ENCODE measurements at places on chromosomes 1 and 21.
A peak's percentile ranks its signal among the peaks of the same experiment; 100 is the strongest.

- DNase-seq: no peak
Measured at GRCh38 chr1:57277681-57278080, 146.2 kb downstream of the DAB1 start.

GRCh38 chr1:172513479-172513878, 19.5 kb upstream of the SUCO start:
- DNase-seq: no peak

- DNase-seq: peak; percentile 94
Measured at GRCh38 chr1:211698161-211699026, 23.0 kb upstream of the NEK2 start.

- no peak for DNase-seq
Measured at GRCh38 chr1:26283871-26284596, 4.1 kb downstream of the SH3BGRL3 start.

GRCh38 chr1:214338212-214338611, 57.3 kb downstream of the SMYD2 start:
- DNase-seq: no peak

GRCh38 chr21:45833414-45833813, 148.2 kb upstream of the COL6A1 start:
- DNase-seq: no peak

DNA sequence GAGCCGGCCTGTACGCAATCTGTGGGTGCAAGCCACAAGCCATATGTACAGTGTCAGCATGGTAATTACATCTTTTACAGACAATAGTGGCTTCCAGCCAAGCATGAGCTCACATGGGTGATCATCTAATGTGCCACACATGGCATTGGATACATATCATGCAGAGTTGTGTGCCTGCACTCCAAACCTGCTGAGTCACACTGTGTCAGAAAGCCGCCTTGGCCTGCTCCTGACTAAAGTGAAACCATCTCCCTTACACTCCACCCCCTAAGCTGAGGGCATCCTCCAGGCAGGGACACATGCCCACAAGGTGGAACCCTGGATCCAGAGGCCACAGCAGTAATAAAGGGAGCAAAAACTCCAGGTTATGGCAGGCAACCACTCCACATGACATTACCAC, 72.5 kb downstream of the KCNT2 start:
- no peak for DNase-seq

DNA sequence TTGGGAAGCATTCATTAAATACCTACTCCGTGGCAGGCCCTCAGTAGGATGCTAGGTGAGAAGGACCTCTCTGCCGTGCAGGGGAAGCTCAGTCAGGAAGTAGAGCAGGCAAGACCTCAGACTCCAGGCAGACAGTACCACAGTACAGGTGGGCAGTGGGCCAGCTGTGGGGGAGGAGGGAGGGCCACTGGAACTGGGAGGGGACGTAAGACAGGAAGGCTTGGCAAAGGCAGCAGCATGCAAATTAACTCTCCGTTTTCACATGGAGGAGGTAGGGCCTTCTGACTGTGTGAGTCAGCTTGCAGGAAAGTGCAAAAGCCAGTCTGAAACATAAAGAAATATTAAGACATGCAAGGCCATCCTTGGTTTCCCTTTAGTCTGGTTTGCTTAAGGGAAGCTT, 157.7 kb downstream of the TRIM33 start:
- no peak for DNase-seq

GRCh38 chr1:39117899-39118450, 86.5 kb upstream of the MACF1 start:
- no peak for DNase-seq

DNA sequence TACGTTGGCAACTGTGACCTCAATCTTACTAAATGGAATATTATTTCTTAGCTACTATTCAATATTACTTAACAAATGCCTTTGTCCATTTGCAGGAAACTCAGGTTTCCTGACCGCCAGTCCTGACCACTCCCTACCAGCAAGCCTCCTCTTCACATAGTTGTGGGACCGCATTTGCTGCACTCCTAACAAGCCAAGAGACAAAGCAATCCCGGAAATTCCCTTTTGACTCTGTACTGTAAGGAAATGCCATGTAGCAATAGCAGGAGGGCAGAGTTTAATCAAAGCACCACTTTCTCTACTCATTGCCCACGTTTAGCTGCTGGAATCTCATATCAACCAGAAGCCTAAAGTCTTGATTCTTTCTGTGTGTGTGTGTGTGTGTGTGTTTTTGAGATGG, 28.1 kb upstream of the ACBD6 start:
- DNase-seq: peak; percentile 78

DNA sequence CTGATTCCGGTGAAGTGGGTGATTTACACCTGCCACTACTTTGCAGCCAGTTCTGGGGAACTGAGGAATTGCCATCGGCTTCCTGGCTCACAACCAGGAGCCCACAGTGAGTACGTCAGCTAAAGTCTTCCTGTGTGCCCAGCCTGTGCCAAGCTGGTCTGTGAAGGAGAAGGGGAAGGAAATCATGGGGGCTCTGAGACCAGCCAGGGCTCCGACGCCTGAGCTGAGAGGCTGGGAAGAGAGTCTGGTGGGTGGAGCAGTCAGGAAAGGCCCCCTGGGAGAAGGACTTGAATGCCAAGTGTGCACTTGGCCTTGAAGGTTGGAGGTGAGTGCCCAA, 1.2 kb downstream of the LURAP1 start:
- no peak for DNase-seq

GRCh38 chr21:40445349-40445921, 401.5 kb downstream of the DSCAM start:
- DNase-seq: no peak
